ENCODE measurements at places on chromosomes 4 and X. TPM values are rescaled to one million over a fixed set of nuclear protein-coding genes. Genes with fewer than 3 reads are reported as not detected.

CYTL1 gene
- 11.0 TPM for total RNA-seq

RNF212 gene
- total RNA-seq: 3.2 TPM

TLR2 gene
- 3.6 TPM for total RNA-seq

CXCL5 gene
- total RNA-seq: 0.04 TPM

CEP135 gene
- total RNA-seq: 5.5 TPM

DNA sequence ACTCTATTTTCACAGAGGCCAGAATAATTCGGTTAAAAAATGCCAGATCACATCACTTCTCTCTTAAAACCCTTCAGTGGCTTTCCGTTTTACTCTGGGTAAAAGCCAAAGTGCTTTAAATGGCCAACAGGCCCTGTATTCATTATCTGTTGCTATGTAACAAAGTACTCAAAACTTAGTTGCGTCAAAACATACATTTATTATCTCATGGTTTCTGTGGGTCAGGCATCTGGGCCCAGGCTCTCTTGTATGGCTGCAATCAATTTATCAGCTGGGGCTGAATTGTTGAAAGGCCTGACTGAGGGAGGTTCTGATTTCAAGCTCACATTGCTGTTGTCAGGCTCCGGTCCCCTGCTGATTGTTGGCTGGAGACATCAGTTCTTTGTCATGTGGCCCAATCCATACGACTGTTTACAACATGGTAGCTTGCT is 72.7 kb upstream of the H2AZ1 start:
- peak; percentile 53 for DNase-seq

GRCh38 chr4:90025248-90025647 is 101.9 kb upstream of the CCSER1 start:
- peak; percentile 5 for DNase-seq

DNA sequence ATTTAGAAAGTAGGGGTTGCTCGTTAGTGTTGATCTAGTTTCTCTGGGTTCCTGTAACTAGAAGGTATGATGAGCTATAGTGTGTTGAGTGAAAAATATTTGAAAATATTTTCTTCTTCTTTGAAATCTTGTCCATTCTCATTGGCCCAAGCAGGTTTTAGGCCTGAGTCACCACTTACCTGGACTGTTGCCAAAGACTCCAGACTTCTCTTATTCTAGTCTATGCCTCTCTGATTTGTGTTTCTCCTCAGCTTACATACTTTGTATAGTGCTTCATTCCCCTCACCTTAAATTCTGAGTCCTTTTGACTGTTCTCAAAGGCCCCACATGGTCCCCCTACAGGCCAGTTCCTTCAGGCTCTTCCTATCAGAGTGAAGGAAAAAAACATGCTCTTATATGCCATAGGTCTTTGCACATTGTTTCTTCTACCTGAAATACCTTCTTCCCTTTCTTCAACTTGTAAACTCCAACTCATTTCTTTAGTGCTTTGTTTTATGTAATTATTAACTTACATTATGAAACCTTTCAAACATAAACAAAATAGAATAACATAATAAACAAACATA is 258.2 kb downstream of the PPP1R2C start:
- DNase-seq: peak; percentile 6

DNA sequence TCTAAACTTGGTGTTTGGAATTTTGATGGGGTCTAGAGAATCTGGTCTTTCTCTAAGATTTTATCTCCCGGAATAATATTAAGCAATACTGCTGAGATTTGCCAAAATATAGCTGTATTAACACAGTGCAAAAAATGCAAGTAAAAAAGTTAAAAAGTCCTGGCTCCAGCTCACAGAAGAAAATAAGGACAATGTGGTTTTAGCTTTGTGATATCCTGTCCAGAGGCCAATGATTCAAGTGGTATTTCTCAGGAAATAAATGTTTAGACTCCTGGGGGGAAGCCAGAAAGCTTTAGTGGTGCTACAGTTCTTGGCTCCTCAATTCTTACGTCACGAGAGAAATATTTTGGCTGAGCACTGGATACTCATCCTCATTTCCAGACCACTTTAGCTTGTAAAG is 40.9 kb upstream of the IL13RA2 start:
- DNase-seq: peak; percentile 96

DNA sequence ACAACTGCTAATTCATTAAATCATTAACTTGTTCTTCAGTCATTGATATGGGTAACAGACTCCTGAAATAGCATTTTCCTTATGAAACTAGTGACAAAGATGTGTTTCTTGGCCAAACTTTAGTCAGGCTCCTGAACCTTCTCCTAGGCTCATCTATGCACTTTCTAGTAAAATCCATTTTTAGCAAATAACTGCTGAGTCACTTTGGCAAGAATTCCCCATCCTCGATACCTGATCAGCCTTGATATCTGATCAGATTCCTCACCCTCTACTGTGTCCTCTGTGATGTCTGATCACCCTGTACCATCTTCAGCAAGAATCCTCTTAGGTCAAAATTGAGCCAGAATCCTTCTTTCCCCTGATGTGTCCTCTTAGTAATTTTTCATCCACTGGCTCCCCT is 161.2 kb upstream of the TAPT1 start:
- DNase-seq: no peak

GRCh38 chrX:70439016-70439415 is 5.6 kb upstream of the DLG3 start:
- DNase-seq: no peak

DNA sequence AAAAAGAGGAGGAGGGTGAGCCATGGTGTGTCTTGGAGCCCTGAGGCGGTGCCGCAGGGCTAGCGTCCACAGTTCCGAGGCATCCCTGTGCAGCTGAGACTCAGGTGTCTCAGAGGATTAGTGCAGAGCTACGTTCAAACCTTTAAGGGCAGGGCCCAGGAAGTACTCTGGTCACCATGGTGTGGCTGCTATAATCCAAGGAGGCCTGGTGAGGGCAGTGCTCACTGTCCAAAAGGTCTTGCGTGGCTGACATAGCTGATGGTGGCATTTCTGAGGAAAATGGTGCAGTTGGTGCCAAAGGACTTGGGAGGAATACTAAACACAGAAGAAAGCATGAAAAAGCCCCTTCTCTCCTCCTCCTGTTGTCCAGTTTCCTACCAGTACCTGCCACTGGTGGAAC is 146.9 kb downstream of the DCHS2 start:
- DNase-seq: no peak

All from muscle of leg (tissue), 16 donors.